ENCODE measurements at places on chromosomes 3 and 15.

DNA sequence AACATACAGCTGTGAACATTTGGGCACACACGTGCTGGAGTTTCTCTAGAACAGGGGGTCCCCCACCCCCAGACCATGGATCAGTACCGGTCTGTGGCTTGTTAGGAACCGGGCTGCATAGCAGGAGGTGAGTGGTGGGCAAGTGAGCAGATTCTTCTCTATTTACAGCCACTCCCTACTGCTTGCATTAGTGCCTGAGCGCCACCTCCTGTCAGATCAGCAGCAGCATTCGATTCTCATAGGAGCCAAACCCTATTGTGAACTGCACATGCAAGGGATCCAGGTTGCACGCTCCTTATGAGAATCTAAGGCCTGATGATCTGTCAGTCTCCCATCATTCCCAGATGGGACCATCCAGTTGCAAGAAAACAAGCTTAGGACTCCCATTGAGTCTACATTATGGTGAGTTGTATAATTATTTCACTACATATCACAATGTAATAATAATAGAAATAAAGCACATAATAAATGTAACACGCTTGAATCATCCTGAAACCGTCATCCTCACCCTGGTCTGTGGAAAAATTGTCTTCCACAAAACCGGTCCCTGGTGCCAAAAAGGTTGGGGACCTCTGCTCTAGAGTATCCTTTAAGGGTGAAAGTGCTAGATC is 25.8 kb downstream of the CHRM5 start:
- peak; percentile 23 for DNase-seq

- no peak for DNase-seq
Observed at GRCh38 chr15:67917037-67917436, 77.2 kb upstream of the RNU6-1 start.

GRCh38 chr3:15707779-15708178 is 90.0 kb downstream of the ANKRD28 start:
- DNase-seq, result no peak

DNA sequence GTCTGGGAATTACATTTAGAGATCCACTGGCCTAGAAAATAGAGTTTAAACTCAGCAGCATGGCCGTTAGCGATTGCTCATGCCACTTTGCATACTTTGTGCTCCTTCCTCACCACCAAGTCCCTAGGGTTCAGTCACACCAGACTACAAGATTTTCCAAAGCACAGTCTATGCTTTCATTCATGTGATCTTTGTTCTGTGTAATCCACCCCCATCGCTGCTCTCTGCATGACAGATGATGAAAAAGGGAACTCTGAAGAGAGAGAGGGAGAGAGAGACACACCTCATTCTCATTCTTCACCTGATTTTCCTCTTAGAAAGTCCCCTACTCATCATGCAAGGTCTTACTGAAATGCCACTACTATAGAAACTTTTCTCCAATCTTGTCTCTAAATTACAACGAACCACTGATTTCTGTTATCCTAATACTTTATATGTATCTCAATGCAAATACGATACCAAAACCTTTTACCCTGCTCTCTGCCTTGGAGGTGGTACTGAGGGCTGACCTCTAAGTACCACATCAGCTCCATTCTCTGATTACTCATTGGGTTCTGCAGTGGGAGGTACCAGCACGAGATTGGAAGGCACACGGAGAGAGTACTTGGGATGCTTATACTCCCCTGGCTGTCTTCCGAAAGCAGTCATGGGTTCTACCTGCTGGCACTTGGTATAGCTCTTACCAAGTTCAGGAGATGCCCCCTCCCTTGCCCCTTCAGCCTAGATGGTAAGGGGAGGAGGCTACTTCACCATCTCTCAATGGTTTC is 1.1 kb upstream of the PARP15 start:
- peak; percentile 79 for DNase-seq

- DNase-seq, result no peak
Observed at GRCh38 chr15:35282965-35283496, 197.9 kb upstream of the NANOGP8 start.

GRCh38 chr3:188578576-188579363 is 424.8 kb downstream of the LPP start:
- no peak for DNase-seq

- DNase-seq, result no peak
Observed at GRCh38 chr3:124413393-124413792, 316.9 kb upstream of the UMPS start.

GRCh38 chr3:28698706-28699105 is 350.1 kb upstream of the AZI2 start:
- no peak for DNase-seq

- DNase-seq, result no peak
Observed at GRCh38 chr3:177894081-177894728, 642.0 kb upstream of the KCNMB2 start.

DNA sequence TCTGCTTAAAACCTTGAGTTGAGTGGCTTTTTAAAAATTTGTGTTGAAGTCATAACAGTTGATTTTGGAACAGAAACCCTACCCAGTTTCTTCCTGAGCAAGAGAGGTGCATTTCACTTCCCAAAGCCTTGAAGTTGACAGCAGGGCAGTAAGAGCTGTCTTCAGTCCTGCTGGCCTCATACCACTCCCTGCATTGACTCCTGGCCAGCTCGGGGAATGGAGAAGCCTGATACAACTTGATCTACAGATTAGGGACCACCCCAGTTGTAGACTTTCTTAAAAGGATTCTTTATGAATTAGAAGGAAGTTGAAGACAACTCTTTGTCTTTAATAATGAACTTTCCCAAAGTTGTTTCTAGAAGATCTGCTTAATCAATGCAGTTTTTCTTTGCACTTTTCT is 90.6 kb upstream of the FLNB start:
- no peak for DNase-seq

GRCh38 chr15:81274931-81275707 is 48.8 kb downstream of the STARD5 start:
- DNase-seq, result peak; percentile 42

DNA sequence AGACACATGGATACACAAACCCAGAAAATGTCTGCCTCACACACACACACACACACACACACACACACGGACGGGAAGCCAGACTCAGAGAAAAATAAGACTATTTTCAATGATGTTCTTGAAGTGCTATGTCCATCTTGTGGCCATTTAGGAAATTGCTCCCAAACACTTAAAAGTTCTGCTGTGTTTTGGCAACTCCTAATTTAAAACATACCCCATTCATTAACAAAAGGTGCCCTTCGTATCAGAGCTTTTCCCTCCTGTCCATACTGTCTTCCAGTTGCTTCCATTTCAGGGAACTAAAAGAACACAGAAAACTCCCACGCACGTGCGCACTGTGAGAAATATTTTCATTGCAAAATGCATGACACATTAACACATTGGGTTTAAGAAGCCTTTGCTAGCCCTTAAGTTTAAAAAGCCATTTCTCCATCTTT is 44.6 kb downstream of the SLC12A1 start:
- peak; percentile 32 for DNase-seq

GRCh38 chr3:115784739-115785536 is 161.6 kb downstream of the GAP43 start:
- DNase-seq, result no peak

GRCh38 chr3:32791833-32792232 is 26.0 kb upstream of the TRIM71 start:
- DNase-seq, result no peak

DNA sequence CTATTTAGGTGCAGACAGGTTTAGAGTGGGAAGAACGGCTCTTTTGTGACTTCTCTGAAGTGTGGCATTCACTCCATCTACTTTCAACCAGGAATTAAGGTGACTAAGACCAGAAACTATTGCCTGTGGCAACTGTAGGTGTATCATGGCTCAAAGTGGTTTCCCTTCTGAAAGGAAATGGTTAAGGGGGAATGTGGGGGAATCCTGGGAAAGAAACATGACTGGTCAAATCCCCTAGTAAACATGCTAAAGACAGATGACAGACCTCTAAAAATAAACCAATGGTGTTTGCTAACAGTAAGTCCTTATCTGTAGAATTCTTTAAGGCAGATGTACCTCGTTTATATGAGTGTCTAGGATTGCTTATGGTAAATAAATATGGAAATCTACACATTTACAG is 56.9 kb downstream of the MEGF11 start:
- DNase-seq, result no peak

DNA sequence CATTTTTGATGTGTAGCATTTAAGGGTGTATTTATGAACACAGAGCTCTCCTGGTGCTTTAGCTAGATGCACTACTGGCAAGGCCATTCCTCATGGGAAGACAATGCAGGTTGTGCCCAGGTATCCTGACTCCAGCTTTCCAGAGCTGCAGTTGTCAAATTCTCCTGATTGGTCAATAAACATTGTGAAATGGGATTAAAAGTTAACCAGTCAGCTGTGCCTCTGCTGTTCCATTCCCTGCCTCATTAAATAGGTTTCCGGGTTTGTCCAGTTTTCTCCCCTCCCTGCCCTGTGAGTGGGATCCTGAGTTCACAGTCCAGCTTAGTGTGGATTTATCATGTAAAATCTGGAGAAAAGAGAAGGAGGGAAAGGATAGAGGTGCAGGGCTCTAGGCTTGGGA is 207.3 kb downstream of the SQOR start:
- DNase-seq, result no peak

GRCh38 chr3:194382892-194383223 is 13.3 kb upstream of the LRRC15 start:
- DNase-seq, result no peak

GRCh38 chr3:63685340-63685739 is 32.9 kb downstream of the SNTN start:
- no peak for DNase-seq

- DNase-seq, result no peak
Observed at GRCh38 chr15:98121957-98122356, 161.5 kb downstream of the ARRDC4 start.

DNA sequence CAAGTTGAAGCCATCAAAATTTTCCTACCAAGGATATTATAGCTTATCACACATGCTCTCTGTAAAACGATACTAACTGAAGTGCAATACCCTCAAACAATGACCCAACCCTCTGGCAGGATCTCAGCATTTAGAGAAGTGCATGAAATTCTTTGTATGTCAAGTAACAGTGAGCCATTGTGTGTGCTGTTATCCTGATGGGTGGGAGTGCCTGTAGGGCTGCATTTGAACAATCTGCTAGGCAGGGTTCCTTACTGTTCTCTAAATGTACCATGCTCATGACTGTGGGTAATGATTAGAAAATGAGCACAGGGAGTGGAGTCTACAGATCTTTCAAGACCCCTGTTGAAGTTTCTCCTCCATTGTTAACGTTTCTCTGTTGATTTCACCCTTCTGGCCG is 398.1 kb downstream of the NSUN3 start:
- DNase-seq, result no peak

GRCh38 chr3:187774185-187774789 is 29.0 kb upstream of the BCL6 start:
- no peak for DNase-seq

GRCh38 chr3:185058796-185059195 is 94.1 kb downstream of the C3orf70 start:
- no peak for DNase-seq

- DNase-seq, result no peak
Observed at GRCh38 chr3:126911162-126912026, 71.5 kb upstream of the PLXNA1 start.

GRCh38 chr3:75082845-75083244 is 468.4 kb upstream of the CNTN3 start:
- no peak for DNase-seq

- no peak for DNase-seq
Observed at GRCh38 chr3:184228376-184229137, 828 bp upstream of the VWA5B2 start.

DNA sequence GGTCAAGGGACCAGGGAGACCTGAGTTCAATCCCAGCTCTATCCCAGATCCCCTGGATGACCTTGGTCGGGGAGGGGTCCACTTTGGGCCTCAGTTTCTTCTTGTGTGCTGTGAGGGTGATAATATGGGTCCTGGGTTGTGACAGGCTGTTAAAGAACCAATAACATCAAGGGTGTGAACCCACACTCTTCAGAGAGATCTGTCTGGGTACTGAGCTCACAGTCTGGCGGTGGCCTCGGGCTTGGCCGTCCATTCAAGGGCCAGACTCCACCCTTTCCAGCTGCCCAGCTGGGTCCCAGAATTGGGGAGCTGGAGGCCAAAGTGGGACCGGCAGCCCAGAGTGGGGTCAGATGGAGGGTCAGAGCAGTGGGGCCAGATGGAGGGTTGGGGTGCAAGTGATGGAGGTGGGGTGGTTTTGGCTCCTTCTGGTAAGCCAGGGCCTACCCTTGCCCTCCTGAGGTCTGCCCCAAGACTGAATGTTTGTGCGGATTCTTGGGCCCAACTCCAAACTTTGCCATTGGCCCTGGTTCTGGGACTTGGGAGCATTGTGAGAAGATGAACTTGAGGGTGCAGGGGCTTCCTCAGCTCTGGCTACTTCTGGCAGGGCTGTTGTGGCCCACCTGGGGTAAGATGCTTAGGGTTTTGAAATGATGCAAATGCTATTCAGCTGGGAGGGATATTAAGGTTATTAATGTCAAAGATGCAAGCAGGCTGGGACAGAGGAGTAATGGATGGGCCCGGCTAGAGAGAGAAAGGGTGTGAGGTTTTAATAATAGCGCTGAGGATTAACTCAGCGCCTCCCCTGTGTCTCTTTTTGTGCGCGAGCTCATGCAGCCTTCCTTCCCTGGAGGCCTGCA is 1.5 kb downstream of the CORO2B start:
- DNase-seq, result no peak

- DNase-seq, result no peak
Observed at GRCh38 chr3:129000742-129001100, 383 bp upstream of the EFCC1 start.

DNA sequence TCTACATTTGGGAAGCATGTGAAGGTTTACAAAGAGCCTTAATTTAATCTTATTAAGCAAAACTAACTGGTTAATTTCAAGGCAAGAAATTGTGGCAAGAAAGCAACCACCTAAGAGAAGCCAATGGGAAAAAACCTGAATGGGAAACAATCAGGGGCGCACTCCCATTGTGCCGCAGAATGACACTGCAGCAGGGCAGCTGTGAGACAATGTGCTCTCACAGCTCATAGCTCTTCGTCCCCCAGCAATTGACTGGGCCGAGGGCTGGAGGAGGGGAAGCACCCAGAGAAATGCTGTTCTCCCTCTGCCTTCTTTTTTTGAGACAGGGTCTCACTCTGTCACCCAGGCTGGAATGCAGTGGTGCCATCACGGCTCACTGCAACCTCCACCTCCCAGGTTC is 93.3 kb upstream of the RAD18 start:
- no peak for DNase-seq

DNA sequence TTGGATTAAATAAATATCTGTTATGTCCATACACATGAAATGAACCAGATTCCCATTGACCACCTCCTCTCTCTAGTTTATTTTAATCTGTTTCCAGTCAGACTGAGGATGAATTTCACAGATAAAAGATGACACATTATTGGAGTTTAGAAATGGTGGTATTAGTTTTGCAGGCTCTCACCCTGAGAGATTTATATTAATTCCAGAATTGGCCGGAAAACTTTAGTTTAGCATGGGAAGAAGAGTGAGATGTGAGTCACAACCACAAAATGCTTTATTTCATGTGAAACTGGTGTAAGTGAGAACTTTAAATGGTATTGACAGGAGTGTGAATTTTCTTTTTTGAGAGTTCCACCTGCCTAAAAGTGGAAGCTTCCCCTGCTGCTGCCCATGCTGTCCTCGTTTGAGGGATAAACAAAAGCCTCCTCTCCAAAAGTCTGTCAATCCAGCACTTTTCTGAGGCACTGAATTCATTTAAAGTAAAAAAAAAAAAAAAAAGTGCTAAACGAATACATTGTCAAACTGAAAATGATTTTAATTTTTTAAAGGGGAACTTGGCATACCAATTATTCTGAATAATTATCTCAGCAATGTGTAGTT is 65.1 kb upstream of the EPHA3 start:
- DNase-seq, result no peak

Data from NCI-H526 treated with DMSO at 0.1 percent for 48 hours (cell line).